GM04503 (cell line): ENCODE measurements at places on chromosomes 4 and X.

GRCh38 chr4:59060002-59060846 lies 1950.0 kb upstream of the IGFBP7 start:
- no peak for DNase-seq

- no peak for DNase-seq
Measured at GRCh38 chr4:184217634-184218033, at the start of gene ENPP6. Gene ENPP6 (minus strand): TSS chr4:184217873. CDS start chr4:184217819, 54 bp downstream.

DNA sequence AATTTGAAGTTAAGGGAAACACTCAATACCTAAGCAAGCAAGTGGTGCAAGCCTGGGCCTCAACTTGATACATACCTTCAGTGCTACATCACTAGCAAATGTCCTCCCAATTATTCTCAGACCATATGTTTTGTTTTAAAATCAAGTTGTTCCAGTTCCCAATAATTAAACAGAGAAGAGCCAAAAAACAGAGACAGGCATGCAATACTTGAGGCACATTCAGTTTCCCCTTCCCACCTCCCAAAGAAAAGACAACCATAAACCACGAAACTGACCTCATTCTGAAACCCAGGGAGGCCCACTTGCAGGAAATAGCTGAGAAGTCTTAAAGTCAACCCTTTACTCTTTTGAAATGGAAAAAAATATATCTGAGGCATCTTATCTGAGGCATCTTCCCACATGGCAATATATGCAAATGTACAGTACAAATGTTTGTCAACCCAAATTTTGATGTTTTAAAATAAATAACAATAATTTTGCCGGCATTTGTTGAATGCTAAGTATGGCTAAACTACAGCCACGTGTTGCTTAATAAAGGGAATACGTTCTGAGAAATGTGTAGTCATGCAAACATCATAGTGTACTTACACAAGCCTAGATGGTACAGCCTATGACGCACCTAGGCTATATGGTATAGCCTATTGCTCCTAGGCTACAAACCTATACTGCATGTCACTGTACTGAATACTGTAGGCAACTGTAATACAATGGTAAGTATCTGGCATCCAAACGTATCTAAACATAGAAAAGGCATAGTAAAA lies 147.5 kb downstream of the TSPAN5 start:
- peak; percentile 93 for DNase-seq

GRCh38 chrX:131907488-131908314 lies 115.4 kb upstream of the STK26 start:
- no peak for DNase-seq

GRCh38 chr4:83768146-83768545 lies 232.2 kb downstream of the GPAT3 start:
- DNase-seq, result no peak

DNA sequence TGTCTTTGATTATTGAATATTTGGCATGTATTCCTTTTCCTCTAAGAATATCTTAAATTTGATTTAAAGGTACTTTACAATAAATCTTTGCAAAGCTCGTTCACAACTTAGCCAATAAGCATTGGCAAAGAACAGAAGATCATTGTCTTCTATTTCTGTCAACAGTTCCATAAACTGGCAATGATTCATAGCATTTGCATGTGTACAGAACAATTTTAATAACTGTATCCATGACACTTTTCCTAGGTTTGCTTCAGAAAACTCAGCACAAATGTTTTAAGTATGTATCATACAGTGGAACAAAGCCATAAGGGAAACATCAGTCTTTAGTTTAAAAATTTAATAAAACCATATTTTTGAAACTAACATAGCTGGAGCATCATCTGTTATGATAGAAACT lies 462.7 kb upstream of the RPS6KA3 start:
- peak; percentile 62 for DNase-seq

GRCh38 chr4:109355835-109356234 lies 53.4 kb upstream of the COL25A1 start:
- DNase-seq, result no peak

- DNase-seq, result no peak
Measured at GRCh38 chrX:68114573-68115129, 318.6 kb downstream of the OPHN1 start.

DNA sequence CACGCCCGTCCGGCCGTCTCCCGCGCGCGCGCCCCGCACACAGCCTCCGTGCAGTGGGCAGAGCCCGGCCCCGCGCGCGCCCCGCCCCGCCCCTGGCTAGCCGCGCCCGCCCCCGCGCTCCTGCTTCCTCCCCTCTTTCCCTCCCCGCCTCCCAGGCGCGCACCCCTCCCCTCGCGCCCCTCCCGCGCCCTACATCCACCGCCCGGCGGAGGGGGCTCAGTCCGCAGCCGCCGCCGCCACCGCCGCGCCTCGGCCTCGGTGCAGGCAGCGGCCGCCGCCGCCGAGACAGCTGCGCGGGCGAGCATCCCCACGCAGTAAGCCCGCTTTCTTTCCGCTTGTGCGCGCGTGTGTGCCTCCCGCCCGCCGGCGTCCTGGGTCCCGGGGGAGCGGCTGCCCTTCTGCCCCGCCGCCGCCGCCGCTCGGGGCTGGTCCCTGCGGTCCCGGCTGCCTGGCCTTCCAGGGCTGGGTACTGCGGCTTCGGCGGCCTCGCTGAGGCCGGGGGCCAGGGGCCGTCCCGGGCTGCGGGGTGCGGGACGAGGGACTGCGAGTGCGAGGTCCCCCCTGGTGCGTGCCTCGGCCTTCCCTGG lies at the start of gene FHL1:
Gene FHL1, plus strand, starts transcription at position 219 of the 587 bp plus-strand sequence.
- DNase-seq, result no peak

GRCh38 chr4:23763559-23763958 lies 126.3 kb downstream of the PPARGC1A start:
- DNase-seq, result no peak

GRCh38 chrX:133285341-133285740 lies 67.2 kb upstream of the TFDP3 start:
- DNase-seq, result no peak

- DNase-seq, result no peak
Measured at GRCh38 chr4:163554870-163555465, 60.5 kb downstream of the TMA16 start.

- no peak for DNase-seq
Measured at GRCh38 chr4:10441512-10441911, 15.7 kb downstream of the ZNF518B start.

DNA sequence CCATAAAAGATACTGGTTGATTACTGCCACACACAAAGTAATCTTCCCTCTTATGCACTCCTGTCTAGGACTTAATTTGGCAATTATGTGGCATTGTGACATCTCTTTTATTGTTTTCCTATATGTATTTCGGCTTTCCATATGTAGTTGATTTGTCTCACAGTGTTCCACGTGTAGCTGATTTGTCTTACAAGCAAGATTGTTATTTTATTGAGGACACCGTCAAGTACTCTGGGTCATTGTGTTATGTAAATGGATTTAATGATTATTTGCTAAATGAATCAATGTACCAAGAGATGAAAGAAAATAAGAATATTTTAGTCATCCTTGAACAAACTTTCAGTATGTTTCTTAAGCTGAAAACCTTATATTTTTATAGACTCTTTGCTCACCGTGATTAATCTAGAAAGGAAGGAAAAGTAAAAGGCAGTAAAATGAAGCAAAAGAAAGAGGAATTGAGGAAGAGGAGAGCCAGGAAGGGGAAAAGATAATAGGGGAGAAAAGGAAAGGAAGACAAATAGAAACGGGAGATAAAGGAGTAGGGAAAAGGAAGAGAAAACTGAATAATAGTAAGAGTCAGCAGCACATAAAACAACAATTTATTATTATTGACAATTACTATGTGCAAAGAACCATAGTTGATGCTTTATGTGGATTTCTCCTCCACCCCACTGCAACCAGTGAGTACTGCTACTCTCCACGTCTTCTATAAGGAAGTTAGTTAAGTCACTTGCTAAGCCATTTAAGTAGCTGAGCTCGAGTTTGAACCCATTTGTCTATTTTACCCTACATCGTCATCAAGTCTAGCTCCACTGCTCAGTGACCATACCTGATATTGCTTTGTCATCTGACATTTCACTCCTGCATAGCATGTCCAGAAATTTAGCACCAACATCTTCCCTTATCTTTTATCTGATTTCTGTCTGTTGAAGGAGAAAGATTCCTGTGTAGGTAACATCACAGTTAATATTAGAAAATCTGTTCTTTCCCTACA lies 336.5 kb downstream of the BMPR1B start:
- no peak for DNase-seq

DNA sequence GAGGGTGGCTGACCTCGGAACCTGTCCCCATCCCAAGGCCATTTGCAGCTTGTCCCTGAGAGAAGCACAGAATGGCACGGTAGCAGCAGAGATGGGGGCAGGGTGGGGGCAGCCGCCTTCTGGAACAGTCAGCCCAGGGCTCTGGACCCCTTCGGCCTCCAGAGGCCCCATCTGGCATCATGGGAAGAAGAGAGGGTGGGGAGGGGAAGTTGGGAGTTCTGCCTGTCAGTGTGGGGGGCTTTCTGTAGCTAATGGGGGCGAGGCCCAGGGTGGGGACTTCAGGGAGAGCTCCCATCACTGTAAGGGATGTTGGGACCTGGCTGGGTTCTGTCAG lies 62.9 kb upstream of the ADRA2C start:
- no peak for DNase-seq

DNA sequence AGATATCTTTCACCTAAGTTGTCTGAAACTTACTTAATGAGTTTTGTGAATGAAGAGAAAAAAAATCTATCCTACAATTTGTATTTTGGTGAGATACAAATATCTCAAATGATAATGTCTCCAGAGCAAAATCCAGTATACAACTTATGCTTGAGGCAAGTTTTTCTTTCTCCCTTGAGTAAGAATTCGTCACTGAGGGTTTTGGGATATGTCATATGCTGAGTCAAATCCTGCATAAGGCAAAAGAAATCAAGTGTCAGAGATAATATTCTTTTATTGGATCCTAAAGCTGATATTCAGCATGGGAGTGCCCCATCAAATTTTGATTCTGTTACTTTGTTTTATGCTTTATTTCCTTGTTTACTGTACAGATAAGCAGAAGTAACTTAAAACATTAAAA lies 1308.6 kb downstream of the ARAP2 start:
- DNase-seq, result no peak

- no peak for DNase-seq
Measured at GRCh38 chrX:20500171-20500865, 233.6 kb upstream of the RPS6KA3 start.

GRCh38 chrX:28787206-28787605 lies 200.0 kb downstream of the IL1RAPL1 start:
- DNase-seq, result no peak

GRCh38 chrX:44908827-44909226 lies 35.8 kb downstream of the KDM6A start:
- no peak for DNase-seq

- no peak for DNase-seq
Measured at GRCh38 chrX:28981952-28982351, 394.7 kb downstream of the IL1RAPL1 start.

DNA sequence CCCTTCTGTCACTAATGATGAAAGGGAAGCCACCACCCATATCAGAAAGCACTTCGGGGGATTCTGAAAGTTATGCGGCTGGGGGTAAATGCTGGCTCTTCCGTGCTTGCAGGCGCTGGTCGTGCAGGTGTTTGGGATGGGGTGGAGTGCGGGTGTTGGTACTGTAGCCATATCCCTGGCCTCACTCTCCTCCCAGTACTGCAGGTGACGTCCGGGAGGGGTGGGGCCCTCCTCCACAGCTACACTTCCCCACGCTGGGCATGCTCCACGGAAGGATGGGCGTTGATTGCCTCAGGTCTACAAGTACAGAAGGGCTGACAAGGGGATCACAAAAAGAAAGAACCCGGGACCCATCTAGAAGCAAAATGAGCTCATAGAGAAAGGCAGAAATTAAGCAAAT lies 48.6 kb upstream of the CLDN24 start:
- DNase-seq, result no peak

DNA sequence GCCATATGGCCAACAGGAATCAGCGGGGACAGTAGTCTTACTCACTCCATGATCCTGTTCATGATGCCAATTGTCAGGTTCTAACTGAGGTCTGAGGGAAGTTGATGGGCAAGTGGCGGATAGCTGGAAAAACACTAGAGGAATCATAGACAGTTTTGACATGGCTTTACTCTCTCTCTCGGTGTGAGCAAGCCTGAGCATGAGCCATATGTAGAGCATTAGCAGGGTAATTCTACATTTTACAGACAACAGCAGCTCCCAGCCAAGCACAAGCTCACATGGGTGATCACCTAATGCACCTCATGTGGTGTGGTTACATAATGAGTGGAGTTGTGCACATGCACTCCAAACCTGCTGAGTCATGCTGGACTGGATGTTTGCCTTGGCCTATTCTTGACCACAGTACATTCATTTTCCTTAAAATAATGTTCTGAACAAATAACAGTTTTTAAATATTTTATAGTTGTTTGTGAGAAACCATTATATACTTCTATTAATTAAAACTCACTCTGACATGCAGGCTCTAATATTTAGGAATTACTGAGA lies 429.2 kb downstream of the GPAT3 start:
- DNase-seq, result peak; percentile 20

DNA sequence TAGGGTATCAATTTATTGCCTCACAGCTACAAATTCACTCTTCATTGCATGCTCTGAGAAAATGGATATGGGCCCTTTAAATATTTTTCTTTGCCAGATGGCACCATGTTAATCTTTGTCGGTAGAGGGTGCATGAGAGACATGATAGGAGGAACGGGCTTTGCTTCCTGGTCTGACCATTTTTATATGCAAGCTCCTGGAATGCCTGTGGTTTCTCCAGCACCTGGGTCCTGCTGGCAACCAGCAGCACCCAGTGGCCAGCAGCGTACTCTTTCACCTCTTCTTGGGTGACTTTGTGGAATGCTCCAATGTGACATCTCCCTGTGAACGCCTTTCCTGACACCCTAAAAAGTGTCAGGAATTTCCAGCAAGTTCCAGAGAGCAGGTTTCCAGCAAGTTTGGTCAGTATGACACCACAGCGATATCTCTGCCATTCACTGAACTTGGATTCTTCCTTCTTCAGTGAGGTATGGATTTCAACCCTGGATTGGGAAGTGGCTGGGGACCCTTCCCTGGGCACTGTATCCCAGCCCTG lies 140.3 kb upstream of the PGRMC2 start:
- DNase-seq, result peak; percentile 32

DNA sequence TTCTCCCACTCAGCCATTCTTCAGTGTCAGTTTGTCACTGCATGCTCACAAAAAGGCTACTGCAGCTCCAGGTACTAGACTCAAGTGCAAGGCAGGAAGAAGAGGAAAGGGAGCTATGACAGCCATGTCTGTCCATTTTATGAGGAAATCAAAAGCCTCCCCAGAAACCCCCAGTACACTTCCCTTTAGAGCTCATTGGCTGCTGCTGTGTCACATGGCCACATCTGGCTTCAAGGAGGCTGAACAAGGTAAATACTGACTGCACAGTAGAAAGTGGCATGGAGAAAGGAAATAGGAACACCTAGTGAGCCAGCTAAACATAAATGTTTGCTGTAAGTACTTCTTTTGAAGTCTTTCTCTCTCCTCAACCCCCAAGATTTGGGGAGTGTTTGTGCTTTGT lies 67.2 kb upstream of the FRAS1 start:
- DNase-seq, result no peak

DNA sequence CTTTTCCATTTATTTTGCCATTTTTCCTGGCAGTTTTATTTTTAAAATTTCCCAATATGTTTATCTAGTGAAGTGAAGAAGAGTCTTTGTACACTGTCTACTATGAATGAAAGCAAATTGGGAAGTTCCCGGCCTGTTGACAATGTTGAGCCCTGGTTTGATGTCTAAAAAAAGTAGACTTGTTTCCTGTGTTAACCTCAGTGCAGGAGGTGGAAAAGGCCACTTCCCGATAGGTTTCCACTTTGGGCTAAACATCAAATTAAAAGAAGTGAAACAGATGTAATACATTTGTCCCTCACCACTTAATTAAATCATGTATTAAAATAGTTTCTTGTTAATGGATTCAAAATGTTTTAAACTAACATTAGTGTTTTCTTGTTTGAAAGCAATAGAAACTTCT lies 30.0 kb downstream of the BBS12 start:
- no peak for DNase-seq
